MG63 (cell line): ENCODE measurements at places on chromosomes 12 and 14. TPM values are rescaled to one million over a fixed set of nuclear protein-coding genes. Genes with fewer than 3 reads are reported as not detected.
A peak's percentile ranks its signal among the peaks of the same experiment; 100 is the strongest.

DNA sequence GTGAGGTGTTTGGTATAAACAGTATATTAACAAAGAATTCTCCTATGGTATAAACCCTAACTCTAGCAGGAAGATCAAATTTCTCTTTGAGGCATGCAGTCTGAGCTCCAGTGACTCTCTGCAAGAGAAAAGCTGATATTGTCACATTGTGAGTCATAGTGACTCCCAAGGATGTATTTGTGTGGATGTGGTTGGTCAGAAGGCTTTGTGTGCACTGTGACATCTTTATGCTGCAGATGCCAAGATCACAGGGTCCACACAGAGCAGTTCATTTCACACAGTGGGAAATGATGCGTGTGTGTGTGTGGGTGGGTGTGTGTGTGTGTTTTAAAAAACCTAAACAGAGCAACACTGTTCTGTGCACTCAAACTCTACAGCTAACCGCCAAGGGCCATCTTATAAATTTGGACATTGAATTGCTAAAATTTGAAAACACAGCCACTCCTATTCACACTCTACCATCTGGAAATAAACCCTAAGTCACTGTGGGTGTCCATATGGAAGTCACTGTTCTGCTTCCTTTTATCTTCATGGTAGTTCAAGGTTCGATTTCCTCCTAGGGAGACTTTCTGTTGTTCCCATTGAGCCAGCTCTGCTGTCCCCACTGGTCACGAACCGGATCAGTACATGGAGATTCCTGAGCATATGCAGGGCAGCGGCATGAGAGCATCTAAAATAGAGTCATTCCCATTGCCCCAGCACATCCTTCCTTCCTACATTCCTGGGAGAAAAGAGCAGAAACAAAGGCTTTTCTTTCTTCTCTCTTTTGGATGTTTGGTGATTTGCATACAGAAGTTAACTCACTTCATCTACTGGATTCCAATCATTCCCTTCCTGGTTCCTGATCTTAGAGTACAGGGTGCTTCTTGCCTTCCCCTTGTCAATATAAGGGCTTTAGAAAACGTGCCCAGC lies 727.6 kb downstream of the DIO2 start:
- DNase-seq: no peak

DNA sequence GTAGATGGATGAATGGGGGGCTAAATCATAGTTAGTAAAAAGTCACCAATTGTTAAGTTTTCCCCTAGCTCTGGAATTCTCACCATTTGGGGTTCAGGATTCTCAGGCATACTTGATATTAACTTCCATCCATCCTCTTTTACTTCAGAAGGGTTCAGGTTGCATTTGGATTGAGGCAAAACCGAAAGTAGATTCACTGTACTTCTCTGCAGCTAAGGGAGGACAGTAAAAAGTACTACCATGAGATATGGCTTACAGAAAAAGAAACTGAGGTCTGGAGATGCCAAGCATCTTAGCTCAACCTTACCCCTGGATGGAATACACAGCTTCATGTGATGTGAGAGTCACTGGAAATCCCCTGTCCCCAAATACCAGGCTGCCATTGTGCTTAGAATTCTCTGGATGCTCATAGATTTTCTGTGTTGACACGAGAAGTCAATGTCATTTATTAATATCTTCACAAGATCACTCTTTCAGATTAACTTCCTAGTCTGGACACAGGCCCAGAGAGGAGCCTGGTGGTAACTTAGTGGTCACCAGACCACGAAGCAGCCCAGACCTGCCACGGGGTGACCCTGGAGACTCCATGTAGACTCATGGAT lies 87.1 kb downstream of the SSPN start:
- no peak for DNase-seq

DNA sequence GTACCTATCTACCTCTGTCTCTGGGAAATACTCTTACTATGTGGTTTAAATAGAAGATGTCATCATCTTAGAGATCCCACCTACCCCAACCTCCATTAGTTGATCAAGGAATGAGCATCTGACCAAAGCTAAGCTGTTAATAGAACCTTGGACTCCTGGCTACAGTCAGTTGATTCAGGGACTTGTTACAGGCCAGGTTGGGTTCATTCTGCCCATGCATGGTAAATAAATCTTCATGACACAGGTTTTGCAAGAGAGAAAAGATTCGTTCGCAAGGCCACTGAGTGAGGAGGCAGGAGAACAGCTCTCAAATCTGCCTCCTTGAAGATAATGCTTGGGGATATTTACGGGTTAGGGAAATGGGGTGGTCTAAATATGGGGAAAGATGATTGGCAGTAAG lies 19.5 kb downstream of the SDR9C7 start:
- no peak for DNase-seq

DNA sequence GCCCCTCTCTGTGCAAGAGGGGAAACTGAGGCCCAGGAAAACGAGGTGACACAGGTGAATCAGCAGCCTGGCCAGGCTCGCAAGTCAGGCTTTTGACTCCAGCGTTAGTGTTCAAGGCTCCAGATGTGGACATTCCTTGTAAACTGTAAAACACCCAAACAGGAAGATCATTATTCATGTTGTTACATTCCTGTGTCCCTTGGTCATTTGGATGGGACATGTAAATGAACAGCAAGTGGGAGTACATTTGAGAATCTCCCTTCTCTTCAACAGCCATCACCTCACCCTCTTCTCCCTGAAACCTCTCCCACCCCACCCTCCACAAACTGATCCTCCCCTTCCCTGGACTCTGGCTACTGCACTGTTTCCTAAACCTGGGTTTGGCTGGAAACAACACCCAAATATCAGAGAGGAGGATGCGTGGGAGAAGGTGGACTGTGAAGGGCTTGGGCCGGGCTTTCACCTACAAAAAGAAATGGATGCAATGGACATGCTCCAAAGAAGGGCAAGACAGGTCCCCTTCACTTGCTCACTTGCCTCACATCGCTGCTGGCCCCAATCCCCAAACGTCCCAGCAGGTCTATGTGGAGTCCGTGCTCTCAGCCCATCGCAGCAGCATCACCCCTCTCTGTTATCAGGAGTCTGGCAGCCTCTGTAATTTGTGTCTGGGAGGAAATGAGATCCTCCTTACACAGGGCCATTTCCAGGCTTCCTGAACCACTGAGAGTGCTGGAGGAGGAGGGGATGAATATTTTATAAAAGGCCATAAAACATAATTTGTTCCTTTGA lies 76.7 kb downstream of the GALNT8 start:
- DNase-seq: no peak

DNA sequence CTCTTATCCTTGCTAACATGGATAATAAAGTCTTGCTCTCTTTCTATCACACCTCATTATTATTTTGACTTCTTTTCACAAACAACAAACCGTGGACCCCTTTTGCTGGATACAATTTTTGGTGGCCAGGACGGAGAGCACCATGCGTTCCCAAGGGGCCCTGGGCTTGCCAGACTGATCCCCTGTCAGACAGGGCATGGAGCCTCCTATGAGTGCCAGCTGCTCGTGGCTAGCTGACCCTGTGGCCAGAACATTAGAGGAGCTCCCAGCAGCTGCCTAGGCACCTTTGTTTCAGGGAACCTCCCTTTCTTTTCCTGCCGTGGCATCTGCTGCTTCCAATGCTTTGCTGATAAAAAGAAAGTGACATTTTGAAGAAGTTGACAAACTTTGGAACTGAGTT lies 12.5 kb upstream of the CAND1 start:
- no peak for DNase-seq

DNA sequence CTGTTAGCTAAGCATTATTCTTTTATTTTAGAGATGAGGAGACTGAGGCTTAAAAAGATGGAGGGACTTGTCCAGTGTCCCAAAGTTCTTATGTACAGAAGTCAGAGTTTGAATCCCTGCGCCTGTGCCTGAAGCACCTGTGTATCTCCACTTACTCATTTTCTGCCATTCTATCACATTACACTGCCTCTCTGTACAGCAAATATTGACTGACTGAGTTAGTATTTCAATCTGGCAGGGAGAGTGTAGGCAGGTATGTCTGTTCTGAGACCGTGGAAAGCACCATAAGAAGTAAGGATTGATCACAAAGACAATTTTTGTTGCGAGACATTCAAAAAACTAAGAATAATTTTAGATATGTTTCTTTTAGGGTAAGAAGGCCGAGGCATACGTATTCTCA lies 162.7 kb downstream of the KITLG start:
- no peak for DNase-seq

GRCh38 chr12:12704593-12705230 lies 8.7 kb upstream of the GPR19 start:
- peak; percentile 56 for DNase-seq

B4GALNT1 gene
- total RNA-seq: 8.9 and 13.9 TPM in 2 replicates

USP44 gene
- 0.27 TPM in 1 of 2 replicates, not detected in the other for total RNA-seq

ZNF891 gene
- total RNA-seq: 0.10 TPM in 2 replicates
